ENCODE measurements at places on chromosomes 3 and 15.

GRCh38 chr15:50907601-50908208, 778 bp upstream of the AP4E1 start:
- peak; percentile 24 for DNase-seq

GRCh38 chr3:81581966-81582599, 179.4 kb downstream of the GBE1 start:
- no peak for DNase-seq

GRCh38 chr15:37793851-37794250, 140.6 kb upstream of the TMCO5A start:
- DNase-seq, result no peak

DNA sequence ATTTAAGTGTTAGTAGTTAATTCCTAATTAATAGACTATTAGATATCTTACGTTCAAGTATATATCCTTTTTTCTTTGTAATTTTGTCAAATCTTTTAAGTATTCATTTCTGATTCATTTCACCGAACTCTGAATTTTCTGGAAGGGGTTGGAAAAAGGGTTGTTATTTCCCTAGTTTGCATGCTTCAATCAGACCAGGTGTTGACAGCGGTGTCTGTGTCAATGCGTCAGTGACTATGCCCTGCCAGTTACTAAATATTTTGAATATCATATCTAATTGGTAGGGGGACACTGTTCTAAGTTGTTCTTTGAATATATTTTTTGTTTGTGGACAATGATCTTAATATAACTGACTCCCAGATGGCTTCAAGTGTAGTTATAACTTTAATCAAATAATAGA, 62.7 kb upstream of the TNFSF10 start:
- DNase-seq, result no peak

DNA sequence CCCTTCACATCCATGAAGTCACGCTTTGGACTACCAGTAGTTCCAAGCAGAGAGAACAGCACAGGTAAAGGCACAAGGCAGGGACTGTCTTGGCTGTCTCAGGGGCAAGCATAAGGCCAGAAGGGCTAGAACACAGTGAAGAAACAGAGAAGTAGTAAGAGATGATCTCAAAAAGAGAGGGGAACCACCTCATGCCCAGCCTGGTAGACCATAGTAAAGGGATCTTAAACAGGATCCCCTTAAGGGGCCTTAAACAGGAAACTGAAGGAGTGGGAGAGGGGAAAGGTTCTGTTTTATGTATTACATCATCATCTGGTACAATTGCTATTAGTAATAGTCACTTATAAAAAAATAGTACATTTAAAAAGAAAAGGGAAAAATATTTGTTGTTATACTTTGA, 25.8 kb downstream of the P2RY1 start:
- DNase-seq, result no peak

DNA sequence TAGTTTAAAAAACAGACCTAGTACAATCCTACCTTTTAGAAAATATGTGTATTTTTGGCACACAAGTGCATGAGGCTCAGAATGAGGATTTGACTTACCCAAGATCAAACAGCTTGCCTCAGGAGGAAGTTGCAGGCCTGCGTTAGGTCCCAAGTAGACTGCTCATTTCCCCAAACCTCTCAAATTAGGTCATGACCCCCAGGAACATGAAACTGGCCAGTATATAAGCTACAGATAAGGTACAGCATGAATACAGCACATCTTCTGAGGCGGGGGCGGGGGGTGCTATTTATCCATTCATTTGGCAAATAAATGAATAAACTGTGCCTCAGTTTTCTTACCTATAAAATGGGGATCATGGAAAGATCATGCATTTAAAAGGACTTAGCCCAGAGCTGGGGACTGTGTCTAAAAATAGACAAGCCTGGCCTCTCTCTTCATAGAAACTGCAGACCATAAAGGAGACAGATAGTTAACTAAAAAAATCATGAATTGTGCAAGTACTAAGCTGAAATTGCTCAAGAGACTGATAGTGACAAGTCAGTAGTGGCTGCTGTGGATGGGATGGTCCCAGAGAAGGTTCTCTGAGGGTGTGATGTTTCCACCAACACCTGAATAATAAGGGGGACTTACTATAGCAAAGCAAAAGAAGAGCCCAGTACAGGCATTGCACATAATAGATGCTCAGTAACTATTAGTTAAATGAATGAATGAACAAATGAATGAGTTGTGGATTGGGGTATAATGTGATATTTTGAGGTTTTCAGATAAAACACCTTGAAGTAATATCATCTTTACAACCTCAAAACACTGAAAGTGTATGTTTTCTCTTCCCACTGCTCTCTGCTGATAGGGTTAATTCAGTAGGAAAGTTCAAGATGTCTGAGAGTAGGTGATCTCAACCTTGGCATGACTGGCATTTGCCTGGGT, 258.5 kb upstream of the PROK2 start:
- DNase-seq, result no peak

GRCh38 chr3:18208091-18208490, 217.0 kb downstream of the SATB1 start:
- no peak for DNase-seq

DNA sequence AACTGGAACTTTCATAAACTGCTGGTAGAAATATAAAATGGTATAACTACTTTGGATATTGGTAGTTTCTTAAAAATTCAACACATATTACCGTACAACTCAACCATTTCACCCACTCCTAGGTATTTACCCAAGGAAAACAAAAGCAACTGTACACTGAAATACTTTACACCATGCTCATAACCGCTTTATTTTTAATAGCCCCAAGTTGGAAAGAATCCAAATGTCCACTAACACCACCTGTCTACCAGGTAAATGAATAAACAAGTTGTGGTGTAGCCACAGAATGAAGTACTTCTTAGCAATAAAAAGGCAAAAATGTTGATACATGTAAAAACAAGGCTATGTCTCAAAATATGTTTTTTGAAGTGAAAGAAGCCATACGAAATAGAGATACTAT, 215.9 kb upstream of the PEX5L start:
- DNase-seq, result no peak

DNA sequence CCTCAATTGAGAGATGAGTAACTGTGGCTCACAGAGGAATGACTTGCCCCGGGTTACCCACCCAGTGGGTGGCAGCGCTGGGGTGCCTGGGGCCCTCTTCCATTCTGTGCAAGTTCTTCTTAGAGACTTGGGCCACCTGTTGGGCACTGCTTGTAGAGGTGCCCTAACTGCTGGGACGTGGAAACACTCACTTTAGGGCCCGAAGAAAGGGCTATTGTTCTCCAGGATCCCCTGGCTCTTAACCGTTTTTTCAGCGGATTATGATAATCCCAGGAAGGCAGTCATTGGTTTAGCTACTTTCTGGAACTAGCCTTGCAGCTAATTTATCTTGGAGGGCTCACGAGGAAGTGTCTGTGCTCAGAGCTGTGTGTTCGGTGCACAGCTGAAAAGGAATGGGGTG, 66.0 kb upstream of the GCNT3 start:
- no peak for DNase-seq

DNA sequence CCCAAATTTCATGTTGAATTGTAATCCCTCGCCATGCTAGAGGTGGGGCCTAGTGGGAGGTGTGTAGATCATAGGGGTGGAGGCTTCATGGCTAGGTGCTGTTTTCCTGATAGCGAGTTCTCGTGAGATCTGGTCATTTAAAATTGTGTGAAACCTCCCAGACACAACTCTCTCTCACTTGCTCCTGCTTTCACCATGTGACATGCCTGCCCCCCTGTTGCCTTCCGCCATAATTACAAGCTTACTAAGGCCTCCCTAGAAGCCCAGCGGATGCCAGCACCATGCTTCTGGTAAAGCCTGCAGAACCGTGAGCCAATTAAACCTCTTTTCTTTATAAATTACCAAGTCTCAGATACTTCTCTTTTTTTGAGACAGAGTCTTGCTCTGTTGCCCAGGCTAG, 36.0 kb downstream of the CCDC54 start:
- no peak for DNase-seq

GRCh38 chr3:40057786-40058185, 248.4 kb downstream of the MYRIP start:
- DNase-seq, result no peak

- no peak for DNase-seq
Measured at GRCh38 chr3:109994853-109995252, 657.5 kb upstream of the DPPA4 start.

- no peak for DNase-seq
Measured at GRCh38 chr15:100108346-100108745, 233.4 kb downstream of the ADAMTS17 start.

DNA sequence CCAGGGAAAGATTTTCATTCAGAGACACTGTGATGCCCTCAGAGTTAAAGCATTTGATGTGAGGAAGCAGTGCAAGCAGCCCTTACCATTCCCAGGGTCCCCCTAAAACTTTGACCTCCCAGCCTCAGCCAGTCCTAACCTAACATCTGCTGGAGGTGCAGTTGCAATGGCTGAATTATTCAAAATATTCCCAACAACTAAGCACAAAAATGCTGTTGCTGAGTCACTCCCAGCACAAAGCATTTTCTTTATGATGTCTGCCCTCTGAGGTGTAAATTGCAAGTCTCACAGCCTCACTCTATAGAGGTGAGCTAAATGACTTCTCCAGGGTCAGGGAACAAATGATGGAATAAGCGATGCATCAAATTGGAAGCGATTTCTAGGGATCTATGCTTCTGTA, 6.4 kb upstream of the REC114 start:
- no peak for DNase-seq

DNA sequence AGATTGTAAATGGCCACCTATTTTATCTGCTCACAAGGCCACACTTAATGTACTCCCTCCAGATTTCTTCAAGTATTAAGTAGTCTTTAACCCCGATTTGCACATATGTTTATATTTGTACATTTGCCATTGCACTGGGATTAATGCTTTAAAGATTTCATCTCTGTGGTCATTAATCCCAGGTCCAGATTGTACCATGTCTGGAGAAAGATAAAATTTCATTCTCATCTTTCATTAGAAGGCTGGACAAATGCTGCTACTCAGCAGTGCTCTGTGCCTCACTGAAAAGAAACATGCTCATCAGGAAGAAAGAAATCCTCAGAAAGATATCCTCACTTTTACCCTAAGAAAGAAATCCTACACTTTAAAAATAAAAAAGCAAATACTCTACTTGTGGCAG, 62.5 kb upstream of the LRRC3B start:
- DNase-seq, result no peak

DNA sequence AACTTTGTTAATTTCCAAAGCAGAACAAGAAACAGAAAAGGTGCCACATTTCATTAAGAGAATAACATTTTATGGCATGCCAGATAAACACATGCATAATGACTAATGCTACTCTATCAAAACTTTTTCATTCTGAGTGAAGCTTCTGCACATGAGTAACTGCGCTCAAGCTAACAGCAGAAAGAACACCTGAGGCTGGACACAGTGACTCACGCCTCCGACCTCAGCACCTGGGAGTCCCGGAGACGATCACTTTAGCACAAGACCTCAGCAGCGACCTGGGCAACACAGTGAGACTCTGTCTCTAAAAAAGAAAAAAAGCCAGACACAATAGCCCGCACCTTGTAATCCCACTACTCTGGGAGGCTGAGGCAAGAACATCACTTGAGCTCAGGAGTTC, 70.6 kb downstream of the ACAP2 start:
- no peak for DNase-seq

GRCh38 chr15:42775416-42775815, 38.5 kb upstream of the CDAN1 start:
- DNase-seq, result no peak

DNA sequence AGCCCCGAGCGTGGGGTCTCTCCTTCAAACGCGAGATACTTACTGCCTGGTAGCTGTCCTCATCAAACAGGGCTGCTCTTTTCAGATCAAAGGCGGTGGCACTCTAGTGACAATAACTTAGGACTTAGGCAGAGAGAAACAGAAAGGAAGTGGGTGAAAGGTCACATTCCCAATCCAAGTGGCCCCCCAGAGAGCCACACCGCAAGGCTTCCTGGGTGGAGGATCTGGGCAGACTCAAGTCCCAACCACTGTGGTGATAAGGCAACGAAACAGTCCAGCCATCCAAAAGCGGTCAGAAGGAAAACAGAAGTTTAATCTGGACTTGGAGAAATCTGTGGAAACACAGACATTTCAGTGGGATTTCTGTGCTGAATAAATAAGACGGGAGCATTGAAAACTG, 227.2 kb downstream of the ADAMTS17 start:
- no peak for DNase-seq

DNA sequence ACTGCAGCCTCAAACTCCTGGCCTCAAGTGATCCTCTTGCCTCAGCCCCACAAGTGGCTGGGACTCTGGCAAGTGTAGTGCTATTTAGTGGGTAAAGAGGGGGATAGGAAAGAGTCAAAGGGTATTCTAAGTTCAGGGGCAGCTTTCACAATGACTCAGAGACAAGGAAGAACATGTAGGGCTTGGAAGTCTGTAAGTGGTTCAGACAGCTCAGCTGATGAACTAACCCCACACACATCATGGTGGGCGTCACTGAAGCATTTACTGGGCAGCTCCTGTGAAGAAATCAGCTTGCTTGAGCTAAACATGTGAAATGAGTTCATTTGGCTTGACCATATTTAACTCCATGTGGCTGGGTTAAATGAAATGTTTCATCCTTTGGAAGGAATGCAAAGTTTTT, 34.6 kb upstream of the THSD4 start:
- DNase-seq, result no peak

DNA sequence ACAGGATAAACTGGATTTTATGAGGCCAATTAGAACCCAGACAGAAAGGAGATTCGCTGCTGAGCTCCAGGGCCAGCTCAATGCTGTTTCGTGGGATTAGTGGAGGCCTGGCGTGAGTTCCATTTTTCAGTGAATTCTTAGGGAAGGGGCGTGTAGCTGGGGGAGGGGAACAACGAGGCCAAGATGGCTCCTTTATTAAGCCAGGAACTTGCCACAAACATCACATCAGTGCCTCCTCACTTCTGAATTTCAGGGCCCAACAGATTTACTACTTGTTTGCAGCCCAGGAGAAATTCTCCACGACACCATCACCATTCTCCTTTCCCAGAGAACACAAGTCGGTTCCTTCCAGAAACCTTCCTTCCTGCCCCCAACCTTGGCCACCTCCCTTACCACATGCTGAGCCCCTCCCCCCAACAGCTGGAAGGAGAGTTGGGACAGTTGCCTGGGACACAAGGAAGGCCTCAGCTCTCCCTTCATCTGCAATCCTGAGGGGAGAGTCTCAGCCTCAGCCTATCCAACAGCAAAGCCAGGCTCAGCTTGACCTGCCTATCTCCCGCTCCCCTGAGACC, 5.8 kb downstream of the IGDCC4 start:
- DNase-seq, result no peak

DNA sequence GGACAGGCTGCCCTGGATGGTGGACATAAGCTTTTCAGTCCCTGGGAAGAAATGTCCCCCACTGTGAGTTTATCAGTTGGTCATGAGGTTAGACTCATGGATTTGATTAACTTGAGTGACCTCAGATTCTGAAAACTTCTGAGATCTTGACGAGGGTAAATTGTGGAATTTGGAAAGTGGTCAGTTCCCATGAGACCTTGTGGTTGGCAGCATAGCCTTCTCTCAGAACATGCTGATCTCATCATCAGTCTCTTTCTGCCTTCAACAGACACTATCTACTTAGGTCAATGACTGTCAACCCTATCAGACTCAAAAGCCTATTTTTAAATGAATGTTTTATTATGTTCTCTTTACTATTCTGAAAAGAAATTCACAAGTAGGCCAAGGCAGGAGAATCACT, 45.6 kb upstream of the NDUFB4 start:
- DNase-seq, result no peak

Measured in T-helper 22 cell (primary cell).